ENCODE measurements at places on chromosomes 3 and 15.

- no peak for DNase-seq
Measured at GRCh38 chr3:158106766-158107471, 699 bp upstream of the SHOX2 start.

GRCh38 chr3:143825513-143825912, 22.8 kb downstream of the SLC9A9 start:
- no peak for DNase-seq

- DNase-seq, result no peak
Measured at GRCh38 chr3:194830401-194830800, 144.7 kb downstream of the FAM43A start.

- DNase-seq, result no peak
Measured at GRCh38 chr15:70357453-70357852, 259.7 kb upstream of the TLE3 start.

- DNase-seq, result no peak
Measured at GRCh38 chr3:24191801-24192403, 246.8 kb downstream of the NR1D2 start.

DNA sequence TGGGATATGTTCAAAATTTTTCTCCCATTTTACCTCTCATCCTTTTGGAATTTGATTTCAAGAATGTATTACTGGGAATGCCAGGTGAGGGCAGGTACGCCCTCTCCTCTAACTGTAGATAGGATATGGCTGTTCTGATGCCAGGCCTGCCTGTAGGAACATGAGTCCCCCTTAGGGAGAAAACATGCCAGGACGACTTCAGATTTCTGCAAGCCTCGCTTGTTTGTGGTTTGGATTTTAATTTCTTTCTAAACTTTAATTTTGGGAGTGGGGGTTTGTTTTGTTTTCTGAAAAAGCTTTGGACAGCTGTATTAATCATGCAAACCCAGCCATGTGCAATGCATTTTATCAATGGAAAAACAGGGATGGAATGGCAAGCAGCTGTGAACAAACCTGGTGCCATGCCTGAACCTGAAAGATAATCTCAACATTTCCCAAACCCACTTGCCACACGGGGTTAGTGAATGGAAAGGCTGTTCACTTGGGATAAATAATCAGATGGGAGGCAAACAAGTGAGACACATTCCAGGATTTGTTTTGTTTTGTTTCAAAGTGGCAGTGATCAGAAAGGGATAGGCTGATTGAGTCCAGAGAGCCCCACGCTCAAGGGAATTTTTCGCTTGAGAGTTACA, 207.6 kb downstream of the GAP43 start:
- DNase-seq, result no peak

DNA sequence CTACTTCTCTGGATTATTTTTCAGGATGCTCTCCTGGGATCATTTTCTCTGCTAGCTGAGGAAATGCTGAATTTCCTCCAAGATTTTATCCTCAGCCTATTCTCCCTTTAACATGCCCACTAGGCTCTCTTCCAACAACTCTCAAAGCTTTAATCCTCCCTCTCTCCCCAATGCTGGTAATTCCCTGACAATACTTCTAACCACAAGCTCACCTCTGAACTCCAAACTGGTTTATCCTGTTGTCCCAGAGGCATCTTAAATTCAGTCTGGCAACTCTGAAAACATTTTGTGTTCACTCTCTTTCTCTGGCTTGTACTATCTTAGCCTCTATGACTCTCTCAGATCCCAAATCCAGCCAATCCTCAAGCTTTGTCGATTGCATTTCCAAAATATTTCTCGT, 490.3 kb downstream of the MECOM start:
- DNase-seq, result no peak

DNA sequence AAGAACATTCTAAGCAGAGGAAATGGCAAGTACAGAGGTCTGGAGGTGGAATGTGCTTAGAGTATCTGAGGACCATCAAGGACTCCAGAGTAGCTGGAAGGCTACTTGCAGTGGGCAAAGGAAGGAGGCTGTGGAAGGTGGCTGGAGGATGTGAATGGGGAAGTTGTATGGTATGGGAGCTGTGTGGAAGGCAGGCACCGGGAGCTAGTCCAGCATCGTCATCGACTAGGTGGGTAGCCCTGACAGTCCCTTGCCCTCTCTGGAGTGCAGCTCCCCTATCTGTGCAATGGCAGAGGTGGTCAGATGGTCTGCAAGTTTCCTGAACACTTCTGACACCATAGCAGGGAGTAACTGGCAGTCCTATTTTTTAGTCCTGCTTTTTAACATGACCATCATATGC, 19.3 kb downstream of the CCDC13 start:
- no peak for DNase-seq

DNA sequence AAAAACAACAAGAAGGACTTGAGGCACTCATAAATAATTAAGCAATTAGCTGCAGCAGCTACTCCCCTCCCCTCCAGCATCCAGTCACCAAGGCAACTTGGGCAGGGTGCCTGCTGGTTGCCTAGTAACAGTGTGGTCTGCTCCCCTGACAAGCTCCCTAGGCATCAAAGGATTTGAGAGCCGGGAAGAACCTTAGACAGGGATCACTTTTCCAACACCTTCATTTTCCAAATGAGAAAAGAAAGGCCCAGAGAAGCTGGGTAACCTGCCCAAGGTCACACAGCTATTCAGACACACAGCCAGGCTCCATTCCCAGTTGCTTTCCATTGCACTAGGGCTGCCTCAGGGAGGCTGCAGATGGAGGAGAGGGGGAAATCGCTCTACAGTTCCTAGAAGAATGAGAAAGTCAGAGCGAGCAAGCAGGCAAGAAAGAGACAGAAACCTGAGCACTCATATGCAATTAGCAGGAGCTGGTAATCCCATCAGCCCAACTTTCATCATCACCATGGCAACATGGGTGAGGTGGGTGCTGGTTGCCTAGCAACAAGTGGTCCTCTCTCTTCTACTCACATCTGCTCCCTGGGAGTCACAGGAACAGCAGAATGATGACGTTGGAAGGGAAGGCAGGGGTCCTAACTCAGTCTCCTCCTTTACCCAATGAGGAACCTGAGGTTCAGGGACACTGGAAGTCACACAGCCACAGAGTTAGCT, 3.6 kb upstream of the EIF4E3 start:
- DNase-seq, result no peak

DNA sequence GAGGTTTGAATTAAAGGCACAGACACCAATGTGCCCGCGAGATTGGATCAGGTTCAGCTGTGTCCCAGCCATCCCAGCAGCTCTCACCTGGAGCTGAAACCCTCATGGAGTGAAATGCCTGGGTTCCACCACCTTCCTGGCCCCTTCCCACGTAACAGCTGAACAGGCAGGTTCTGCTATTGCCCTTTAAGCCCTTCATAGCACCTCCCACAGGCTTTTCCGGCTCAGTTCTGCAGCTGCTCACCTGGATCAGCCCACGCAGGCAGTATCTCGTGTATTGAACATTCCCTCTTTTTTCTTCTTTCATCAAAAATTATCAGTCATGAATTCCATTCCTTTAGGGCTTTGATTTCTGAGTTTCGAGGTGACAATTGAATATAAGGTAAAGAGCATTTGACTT, 129.8 kb downstream of the SLC9A9 start:
- DNase-seq, result no peak
